ENCODE measurements at places on chromosomes 2 and 18.

DNA sequence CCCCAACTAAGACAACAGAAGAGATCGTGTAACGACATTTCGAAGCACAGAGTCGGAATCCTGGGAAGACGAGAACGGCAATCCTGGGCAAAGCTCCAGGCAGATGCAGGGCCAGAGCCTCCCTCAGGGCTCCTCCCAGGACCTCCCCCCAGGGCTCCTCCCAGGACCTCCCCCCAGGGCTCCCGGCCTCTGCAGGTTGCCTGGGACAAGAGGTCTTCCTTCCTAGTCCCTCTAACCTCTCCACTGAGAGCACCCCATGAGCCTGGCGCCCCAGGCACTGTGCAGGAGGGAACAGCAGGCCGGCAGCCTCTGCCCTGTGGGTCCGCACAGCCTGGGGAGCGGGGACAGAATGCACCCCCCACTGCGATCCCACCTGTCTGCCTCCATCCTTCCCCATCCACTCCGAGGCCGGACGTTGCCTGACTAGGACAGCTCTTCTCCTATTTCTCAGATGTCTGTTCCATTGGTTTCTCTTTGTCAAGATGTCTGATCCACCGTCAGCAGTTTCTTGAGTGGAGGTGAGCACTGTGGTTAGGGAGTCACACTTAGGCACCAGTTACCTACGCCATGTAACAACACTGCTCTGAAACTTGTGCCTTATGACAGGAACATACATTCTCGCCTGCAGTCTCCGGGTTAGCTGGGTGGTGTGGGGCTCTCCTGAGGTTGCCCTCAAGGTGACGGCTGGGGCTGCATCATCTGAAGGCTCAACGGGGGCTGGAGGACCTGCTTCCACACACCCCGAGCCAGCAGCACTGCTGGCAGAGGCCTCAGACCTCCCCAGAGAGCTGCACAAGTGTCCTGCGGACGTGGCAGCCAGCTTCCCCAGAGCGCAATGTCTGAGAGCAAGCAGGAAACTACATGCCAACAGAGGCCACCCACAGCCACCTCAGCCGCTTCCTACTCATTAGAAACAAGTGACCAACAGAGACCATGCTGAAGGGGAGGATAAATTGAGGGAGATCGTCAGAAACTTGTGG lies 28.9 kb downstream of the ADI1 start:
- no peak for DNase-seq

DNA sequence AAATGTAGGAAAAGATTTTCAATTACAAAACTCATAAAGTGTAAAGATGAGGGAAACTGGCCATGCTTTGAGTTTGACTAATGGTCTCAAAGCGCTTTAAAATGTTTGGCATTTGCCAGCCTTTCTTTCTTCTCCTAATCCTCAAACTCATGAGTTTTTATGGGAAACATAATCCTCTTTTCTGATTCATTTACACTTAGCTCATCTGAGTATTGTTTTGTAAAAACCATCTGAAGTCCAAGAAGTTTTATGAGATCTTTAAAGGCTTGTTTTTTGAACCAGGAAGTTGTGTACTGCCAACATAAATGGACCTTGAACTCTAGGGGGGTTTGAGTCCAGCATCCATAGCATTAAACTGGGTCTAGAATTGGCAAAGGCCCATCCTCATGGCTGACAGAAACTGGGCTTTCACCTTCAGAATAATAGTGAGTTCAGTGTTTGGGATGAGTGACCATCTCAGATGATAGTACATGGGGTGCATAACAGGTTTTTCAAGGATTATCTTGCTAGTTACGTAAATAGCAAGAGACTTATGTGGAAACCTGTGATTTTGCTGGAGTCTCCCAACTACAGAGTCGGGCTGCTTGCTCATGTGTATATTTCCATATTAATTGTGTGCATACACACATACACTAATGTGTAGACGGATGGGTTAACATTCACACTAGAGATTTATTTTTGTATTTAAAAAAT lies 3.8 kb upstream of the LTBP1 start:
- no peak for DNase-seq

DNA sequence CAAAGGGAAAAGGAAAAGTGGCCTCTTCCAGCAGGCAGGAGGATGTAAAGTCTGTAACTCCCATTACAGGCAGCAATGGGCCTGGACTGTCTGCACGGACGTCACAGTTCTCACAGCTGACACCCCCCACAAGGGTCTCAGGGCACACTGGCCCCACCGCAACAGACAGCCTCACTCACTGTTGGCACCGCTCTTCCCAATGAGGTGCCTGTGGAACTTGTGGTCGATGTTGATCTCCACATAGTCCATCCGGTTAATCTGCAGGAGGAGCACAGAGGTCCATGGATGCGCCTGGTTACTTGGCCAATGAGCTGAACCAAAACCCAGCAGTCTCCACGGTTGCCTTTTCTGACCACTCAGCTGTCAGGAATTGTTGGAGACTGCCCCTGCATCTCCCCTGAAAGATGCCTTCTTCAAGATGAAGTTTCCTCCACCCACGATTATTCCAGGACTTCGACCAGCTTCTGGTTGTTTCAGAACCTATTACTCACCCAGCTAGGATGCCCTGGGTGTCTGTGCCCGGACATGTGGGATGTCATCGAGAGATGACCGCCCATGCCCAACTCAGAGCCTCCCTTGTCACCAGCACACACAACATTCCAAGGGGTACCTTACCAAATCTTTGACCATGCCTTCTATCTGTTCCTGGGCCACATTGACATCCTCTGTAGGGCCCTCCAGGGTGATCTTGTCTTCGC lies 62.5 kb downstream of the HDLBP start:
- DNase-seq, result no peak

DNA sequence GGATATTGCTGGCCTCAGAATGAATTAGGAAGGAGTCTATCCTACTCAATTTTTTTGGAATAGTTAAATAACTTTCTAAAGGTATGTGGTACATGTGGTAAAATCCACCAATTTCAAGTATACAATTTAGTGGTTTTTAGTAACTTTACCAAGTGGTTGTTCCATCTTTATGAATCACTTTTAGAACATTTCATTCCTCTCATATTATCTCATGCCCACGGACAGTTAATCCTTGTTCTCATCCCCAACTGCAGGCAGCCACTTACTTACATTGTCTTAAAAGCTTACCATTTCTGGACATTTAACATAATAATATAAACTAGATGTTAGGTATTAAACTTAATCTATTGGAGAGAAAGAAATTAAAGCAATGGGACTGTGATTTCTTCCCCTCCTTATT lies 146.3 kb upstream of the ZC3H15 start:
- no peak for DNase-seq

- DNase-seq, result no peak
These were observed 306.2 kb upstream of the ZEB2 start for GRCh38 chr2:144826105-144826504.

GRCh38 chr18:63342206-63342605 lies 22.6 kb upstream of the BCL2 start:
- DNase-seq, result no peak

GRCh38 chr2:85770786-85771409 lies 17.1 kb downstream of the ATOH8 start:
- no peak for DNase-seq

DNA sequence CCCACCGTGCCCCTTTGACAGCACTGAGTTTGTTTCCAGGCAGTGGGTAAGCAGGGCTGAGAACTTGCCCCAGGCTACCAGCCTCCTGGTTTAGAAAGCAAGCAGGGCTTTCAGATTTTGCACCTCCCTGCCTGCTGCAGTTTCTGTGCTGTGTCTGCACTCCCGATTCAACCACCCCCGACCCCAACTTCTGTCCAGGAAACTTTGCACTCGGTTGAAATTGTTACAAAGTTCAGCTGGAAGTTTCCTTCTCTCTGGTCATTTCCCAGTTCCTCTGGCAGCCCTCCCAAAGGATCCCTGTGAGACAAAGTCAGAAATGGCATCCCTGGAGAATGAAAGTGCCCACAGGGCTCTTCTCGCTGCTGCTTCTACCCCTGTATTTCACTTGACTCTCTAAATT lies 12.4 kb upstream of the UPP2 start:
- no peak for DNase-seq

DNA sequence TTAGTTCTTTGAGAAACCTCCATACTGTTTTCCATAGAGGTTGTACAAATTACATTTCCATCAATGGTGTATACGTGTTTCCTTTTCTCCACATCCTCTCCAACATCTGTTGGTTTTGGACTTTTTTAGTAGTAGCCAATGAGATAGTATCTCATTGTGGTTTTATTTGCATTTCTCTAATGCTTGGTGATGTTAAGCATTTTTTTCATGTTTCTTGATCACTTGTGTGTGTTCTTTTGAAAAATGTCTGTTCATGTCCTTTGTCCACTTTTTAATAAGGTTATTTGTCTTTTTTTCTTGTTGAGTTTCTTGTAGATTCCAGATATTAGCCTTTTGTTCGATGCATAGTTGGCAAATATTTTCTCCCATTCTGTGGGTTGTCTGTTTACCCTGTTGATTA lies 392.3 kb upstream of the ZEB2 start:
- DNase-seq, result no peak

DNA sequence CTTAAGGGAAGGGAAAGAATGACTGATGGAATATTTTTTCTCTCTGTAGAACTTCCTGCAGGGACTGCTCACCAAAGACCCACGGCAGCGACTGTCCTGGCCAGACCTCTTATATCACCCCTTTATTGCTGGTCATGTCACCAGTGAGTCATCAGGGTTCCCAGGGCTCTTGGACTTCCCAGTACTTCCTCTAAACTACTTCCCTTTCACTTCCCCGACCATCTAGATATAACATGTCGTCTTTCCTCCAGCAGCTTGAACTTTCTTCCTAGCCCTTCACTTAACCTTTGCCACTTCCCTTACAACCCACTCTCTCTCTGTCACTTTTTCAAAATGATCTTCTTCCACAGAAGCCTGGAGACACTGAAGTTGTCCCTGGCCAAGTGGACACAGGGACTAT lies 7.2 kb downstream of the STK36 start:
- DNase-seq, result no peak

DNA sequence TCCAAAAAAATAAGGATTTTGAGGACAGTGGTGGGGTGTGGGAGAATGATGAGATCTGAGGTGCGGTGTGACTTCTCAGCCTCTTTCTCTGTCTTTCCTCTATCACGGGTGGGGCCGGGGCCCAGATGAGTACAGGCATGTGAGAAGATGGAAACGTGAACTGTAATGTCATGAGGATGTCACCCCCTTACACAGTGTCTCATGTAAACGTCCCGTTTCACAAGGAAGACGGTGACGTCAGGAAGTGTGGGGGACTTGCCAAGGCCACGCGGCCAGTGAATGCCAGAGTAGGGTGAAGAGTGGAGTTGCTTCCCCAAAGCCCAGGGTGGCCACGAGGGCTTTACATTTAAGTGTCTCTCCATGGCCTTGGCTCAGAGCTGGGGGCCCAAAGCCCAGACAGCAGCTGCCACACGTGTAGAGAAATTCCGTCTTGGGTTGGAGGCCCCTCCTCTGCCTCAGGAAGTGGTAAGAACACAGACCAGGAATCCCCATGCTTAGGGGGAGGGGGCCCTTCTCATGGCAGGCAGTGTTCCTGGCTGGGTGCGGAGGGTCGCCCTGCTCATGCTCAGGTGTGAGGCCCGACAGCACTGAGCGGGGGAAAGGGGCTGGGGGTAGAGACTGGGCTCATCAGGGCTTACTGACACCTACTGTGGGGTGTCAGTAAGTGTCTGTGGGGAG lies 80.9 kb upstream of the SMAD7 start:
- peak; percentile 31 for DNase-seq

- no peak for DNase-seq
These were observed 30.7 kb downstream of the STON1 start for GRCh38 chr2:48560546-48561209.

- no peak for DNase-seq
These were observed 45.3 kb downstream of the IMPA2 start for GRCh38 chr18:12026562-12026961.

- no peak for DNase-seq
These were observed 95.1 kb upstream of the TMEM178A start for GRCh38 chr2:39570614-39571013.

DNA sequence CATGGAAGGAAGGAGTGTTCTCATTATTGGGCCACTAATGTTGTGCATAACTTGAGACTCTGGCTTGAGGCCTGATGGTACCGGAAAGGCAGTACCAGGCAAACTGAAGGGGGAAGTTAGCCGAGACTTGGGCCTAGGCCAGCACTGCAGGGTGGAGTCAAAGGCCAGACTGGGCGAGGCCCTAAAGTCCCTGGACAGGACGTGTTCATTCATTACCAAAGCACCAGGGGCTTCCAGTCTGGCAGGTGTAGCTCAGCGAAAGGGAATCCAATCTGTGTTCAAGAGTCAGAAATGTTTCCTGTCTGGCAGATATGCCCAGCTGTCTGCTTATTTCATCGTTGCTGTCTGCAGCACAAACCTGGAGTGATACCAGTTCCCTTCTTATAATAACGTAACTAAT lies 4.7 kb upstream of the ITSN2 start:
- DNase-seq, result no peak

DNA sequence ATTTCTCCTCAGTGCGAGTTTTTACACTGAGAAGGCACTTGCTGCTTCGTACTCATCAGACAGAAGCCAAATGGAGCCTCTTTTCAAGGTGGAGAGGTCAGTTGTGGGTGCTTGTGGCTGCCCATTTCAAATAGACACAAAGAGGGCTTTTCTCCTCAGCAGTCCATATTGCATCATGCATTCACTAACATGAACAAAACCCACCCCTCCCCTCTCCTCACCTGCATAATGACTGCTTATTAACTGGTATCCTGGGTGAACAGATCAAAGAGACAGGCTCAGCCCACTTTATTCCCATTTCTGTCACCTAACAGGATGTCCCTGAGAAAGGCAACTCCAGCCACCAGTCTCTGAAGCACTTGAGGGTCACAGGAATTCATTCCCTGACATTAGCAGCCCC lies 28.9 kb downstream of the KLF7 start:
- DNase-seq, result no peak

- no peak for DNase-seq
These were observed 109.4 kb downstream of the CALCRL start for GRCh38 chr2:187338679-187339121.

DNA sequence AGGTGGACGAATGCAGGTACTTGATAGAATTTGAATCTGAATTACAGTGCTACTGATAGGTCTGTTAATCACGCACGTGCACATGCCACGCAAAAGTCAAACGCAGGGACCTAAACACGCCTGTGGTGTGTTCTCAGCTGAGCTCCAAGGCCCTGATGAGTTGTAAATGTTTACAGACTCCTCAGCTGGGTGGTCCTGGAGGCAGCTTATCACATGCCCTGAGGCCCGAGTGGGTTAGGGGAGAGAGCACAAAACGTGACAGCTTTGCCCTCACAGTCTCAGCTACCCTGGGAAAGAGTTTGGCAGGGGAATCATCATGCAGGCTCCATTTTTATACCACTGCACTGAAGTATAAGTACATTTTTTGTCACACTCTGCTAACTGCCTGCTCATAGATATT lies 68.3 kb upstream of the FAM110C start:
- no peak for DNase-seq

DNA sequence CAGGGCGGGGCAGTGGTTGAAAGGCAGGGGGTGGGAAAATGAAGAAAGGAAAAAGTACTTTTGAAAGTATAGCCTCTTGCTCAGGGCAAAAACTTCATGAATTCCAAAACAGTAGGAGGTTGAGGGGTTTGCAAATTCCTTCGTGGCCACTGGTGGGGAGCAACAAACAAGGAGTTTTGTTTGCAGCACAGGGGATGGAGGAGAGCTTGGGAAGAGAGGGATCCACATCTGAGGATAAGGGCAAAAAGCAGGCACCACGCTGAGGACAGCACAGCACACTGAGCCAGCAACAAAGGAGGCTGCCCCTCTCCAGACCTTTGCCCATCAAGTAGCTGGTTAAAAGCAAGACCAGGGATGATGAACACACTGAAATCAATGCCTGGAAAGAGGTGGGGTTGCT lies 148.9 kb downstream of the TCF4 start:
- no peak for DNase-seq
